ENCODE measurements at places on chromosomes 3 and 15.

DNA sequence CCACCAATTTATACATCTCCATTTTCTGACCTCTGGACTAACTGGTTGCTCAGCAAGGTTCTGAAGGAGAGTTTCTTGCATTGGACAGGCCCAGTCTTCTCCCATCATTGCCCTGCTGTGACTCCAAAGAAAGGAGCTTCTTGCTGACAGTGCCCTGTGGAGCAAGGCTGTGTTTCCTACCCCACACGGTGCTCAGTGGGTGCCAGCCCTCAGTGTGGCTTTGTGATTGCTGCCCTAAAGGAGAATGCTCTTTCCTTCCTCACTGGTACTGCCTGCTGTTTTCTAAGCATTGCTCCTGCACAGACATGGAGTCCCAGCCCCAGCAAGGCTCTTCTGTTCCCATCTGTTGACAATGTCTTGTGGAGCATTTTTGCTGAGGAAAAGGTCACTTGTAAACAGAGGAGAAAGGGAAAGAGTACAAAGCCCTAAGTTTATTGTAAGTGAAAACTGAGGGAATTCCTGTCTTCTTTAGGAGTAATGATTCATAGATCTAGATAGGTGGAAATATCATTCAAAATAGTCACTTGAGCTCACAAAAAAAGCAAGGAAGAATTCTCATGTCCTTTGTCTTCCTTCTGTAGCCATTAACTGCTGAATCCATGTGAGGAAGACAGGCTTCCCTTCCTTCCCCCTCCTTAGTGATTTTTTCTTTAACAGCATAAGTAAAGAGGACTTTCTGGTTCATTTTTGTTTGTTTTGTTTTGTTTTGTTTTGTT, 62.9 kb downstream of the HMG20A start:
- DNase-seq = no peak

DNA sequence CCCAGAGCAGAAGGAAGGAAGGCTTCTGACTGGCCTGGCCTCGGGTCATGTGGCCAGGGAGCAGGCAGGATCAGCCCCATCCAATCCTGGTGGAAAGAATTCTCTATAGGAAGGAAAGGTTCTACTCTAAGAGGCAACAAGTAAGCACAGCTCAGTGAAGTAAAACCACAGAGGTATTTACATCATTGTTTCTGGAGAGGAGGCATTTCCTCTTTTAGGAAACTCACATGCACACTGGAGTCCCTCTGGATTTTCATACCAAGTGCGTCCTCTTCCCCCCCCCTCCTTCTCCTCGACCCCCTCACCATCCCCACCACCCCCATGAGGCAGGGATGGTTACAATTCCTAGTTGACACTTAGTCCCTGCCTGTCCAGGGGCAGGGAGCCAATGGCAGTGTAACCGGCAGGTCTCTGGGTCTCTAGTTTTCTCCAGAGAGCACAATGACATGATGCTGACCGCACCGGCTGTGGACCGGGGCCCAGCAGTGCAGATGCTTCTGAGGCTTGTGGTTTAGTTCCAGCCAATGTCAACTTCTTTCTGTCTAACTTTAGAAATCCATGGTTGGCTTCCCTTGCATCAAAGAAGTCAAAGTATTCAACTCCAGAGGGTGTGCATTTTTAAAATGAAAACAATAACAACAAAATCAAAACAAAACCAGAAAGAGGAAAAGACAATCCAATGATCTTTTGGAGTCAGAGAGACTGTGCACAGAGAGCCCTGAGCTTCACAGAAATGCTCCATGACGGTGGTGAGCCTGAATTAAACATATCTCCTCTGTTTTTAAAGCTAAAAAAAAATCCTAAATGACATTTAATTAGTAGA, 230.3 kb upstream of the TLE3 start:
- no peak for DNase-seq

DNA sequence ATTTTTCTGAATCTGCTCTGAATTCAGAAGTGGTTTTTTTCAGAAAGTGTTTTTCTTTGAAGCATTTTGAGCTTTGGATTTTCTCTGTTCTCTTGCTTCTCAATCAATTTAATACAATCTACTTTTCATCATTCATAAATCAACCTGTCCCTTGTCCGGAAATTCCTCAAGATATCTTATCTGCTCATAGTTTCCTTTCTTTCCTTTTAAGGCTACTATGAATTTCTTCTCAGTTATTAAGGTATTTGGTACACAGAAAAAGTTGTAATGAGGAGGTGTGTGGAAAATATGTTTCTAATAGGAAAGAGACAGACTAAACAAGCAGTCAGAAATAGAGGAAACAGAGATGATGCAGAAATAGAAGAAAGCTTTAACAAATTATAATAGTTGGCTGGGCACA, 14.4 kb downstream of the CGGBP1 start:
- DNase-seq = no peak

DNA sequence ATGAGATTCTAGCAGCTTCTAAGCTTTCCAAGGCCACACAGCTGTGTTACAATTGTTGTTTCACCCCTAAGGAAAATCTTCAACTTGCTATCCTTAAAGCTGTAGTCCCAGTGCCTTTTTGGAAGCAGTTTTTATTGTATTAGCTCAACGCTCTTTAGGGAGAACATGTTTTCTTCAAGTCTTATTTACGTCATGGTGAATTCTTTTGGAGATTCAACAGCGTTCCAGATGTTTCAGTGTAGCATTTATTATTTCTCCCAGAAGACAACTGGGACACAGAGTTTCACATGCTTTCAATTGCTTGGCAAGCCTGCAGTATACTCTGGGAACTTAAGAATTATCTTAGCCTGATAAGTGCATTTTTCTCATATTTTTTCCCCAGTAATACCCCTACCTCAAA, 888.3 kb downstream of the PLOD2 start:
- no peak for DNase-seq

DNA sequence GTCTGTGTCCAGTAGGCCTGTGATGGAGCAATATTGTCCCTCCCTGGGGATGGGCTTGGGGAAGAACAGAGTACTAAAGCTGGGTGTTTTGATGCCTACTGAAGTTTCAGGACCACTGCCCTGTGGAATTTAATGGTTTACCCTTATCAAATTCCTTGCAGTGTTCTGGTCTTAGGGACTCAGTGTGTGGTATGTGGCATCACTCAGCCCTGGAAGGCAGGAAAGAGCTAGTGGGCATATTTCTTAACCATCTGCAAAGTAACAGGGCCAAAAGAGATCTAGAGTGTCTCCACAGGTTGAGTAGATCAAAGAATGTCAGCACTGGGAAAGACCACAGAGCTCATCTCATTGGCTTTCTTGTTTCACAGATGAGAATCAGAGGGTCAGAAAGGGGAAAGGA, 11.8 kb upstream of the SCN10A start:
- DNase-seq = no peak

GRCh38 chr3:46019707-46020106, 7.6 kb downstream of the XCR1 start:
- DNase-seq = no peak

DNA sequence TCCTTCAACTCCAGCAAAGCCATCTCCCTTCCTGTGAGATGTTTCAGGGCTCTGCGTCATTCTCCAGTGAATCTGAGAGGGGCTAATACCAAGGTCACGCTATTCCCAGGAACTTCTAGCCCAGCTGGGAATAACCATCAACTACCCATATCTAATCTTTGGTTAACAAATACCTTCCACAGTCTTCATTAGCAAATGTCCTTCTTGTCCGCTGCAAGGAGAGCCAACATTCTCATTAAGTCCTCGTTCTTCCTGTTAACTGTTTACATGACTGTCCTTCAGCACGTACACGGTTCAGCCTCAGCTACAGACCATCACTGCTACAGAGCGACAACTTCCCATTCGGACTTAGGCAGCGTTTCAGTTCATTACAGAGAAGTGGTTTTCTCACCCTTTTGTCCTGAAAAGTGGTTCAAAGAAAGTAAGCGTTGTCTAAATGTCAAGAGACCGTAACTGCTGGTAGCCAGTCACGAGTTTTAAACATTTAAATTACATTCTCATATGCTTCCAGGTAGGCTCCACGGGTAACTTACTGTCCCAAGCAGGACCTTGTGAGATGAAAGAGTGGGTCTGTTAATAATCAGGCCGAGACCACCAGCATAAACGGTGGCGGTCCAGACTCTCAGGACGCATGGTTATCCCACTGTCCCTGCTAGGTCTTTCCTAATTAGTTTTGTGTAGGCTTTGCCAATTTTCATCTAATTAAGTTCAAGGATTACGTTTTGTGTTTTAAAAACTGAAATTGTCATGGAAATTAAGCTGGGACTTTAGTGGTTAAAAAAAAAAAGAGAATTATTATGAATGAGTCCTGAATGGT, 63.8 kb downstream of the CHSY1 start:
- no peak for DNase-seq

- DNase-seq = no peak
Measured at GRCh38 chr3:122785231-122785630, 8.4 kb downstream of the HSPBAP1 start.

GRCh38 chr15:26667222-26667988, 105.5 kb downstream of the GABRB3 start:
- no peak for DNase-seq

DNA sequence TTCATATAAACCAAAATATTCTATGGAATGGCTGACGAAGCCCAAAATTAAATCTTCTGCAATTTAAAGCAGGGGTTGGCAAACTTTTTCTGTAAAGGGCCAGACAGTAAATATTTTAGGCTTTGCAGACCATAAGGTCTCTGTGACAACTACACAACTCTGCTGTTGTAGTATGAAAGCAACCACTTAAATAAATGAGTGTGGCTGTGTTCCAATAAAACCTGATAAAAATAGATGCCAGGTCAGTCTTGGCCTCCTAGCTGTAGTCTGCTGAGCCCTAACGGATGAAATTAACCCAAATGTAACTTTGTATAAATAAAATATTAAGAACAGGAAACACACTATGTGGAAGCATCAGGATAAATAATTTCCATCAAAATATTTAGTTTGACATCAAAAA, 104.2 kb downstream of the FBXL22 start:
- no peak for DNase-seq

- DNase-seq = no peak
Measured at GRCh38 chr3:69683082-69683806, 56.0 kb upstream of the MITF start.

Measured in activated CD4-positive, alpha-beta T cell treated with anti-CD3 and anti-CD28 coated beads for 1 hour (primary cell).